ENCODE measurements at places on chromosomes 1 and 21.

- no peak for DNase-seq
Measured at GRCh38 chr1:150612014-150612345, 17.4 kb downstream of the ENSA start.

GRCh38 chr1:168360151-168361021, 79.7 kb downstream of the TBX19 start:
- DNase-seq: peak; percentile 47

GRCh38 chr1:109775398-109775797, 11.7 kb upstream of the EPS8L3 start:
- DNase-seq: no peak

- no peak for DNase-seq
Measured at GRCh38 chr21:45220071-45220481, 67.6 kb downstream of the POFUT2 start.

All from stimulated activated CD4-positive, alpha-beta T cell treated with anti-CD3 and anti-CD28 coated beads, Interleukin-15, amount 100 ng/mL, for 24 hours (primary cell).